ENCODE measurements at places on chromosomes 7 and 10.

DNA sequence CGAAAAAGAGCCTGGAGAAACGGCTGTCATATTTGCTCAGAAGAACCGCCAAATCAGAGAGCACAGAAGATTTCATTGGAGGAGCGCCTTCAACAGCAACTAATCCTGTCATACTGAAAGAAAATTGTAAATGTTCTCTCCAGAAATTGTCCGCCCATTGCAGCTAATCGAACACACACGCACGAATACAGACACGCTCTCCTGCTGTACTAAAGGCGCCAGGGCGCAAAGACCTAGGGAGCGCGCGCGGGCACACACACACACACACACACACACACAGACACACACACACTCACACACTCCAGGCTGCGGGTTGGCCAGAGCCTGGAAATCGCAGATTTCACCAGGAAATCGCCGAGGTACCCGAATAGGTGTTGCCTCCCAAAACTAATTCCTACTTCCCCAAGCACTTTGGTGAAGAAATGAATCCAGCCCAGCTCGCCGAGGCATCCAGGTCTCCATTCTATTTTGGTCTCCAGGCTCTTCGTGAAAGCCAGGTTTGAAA lies at the start of gene CHRM2:
Gene CHRM2 (plus strand): TSS at position 157 of the 505 bp plus-strand sequence. CDS start 146,214 bp downstream, outside the sequence.
- DNase-seq = peak; percentile 61

DNA sequence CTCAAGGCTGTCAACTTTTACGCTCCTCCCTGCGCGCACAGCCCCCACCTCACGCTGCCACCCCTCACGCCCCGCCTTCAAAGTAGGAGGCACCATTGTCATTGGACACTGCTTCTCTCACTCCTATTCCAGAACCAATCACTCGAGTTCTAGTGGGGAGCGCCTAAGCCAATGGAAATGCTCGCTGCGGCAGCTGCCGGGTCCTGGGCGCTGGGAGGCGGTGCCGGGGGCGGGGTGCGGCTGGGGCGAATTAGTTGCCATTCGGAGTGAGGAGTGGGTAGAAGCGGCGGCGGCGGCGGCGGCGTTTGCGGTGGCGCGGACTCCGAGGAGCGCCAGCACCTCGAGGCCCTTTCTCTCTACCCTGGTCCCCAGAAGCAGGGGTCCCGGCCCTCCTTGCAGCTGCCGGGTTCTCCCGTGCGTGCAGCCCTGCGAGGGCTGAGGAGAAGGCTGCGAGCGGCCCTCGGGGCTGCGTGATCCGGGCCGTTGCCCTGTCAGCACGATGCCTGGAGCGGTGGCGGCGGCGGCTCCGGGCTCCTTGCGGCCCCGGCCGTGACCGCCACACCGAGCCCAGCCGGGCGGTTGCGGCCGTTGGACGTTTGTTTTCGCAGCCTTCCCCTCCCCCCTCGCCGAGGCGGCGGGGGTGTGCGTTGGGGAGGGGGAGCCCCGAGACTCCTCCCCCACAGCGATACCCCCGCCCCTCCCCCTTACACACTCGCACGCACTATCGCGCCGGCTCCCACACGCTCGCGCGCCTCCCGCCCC lies at the start of gene GLCCI1:
Gene GLCCI1 (plus strand): TSS at position 253 of the 762 bp plus-strand sequence. CDS start 555 bp downstream, outside the sequence.
- DNase-seq = peak; percentile 98

GRCh38 chr7:139675127-139676125 lies 102.4 kb downstream of the HIPK2 start:
- DNase-seq = peak; percentile 94

GRCh38 chr10:80453842-80454512 lies at the start of gene TSPAN14:
TSPAN14 (plus strand) TSS chr10:80454310; CDS start chr10:80489234, 34,924 bp downstream.
- peak; percentile 81 for DNase-seq

GRCh38 chr7:55265836-55266642 lies 99.1 kb upstream of the LANCL2 start:
- DNase-seq = peak; percentile 21

DNA sequence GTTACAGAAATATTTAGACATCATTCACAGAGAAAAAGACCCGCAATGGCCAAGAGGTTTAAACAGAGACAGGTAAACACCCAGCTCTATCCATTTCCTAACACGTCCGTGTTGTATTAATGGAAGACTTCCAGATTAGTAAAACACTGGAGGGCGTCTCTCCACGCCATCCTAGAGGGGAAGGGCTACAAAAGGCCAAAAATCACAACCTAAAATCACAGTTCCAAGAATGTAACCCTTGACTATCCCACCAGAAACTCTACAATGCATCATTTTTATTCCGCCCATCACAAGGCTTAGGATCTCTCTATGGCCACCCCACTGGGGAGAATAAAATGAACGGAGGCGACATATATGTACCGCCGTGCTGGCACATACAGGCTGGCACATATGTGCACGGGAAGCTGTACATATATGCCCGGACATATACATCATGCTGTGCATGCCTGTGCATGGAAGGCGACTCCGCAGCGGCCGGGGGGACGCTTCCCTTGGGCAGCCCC lies 734 bp downstream of the PCLO start:
- DNase-seq = no peak

GRCh38 chr10:45419676-45420025 lies 45.6 kb downstream of the ALOX5 start:
- DNase-seq = no peak

DNA sequence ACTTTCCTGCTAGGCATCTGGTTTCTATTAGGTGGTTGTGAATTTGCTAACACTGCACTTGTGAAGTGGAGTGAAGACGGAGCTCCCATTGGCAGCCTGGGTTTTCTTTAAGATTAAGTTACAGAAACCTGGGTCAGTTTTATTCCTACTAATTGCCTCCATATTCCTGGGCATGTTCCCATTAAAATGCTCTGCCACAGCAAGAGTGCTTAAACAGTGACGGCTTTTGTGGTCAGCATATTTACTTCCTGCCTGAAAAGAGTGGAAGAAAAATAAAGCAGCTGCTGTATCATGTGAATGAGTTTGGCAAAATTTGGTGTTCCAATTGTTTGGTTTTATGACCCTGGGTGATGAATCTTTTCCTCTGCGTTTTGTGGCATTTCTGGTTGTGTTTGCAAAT lies 96.9 kb upstream of the PLXDC2 start:
- DNase-seq = peak; percentile 82

DNA sequence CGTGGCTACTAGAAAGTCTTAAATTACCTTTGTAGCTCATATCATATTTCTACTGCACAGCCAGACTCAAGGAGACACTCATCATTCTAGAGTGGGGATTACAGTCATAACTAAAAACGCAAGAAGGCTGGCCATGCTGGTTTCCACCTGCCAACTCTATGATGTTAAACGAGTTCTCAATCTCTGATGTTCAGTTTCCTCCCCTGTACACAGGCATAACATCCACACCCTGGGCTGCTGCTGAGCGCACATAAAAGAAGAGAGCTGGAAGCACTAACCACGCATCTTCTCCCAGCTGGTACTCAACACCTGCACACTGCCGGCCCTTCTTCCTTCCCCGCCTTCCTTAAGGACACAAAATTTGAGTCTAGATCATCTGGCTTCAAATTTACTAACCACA lies 60.5 kb downstream of the SORBS1 start:
- DNase-seq = no peak

DNA sequence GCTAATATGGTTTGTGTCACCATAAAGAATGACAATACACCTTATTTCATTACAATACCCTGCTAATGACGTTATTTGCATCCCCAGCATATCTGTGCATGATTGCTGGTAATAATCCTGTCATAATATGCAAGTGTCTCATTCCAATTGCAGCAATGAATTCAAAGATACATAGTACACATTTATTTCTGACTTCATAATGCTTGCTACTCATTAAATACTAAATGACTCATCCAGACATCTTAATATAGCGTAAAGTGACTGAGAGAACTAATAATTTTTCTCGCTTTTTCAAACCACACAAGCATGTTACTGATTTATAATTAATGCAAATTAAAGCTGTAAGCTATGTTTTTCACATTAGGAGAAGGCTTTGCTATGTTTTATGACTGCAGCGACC lies 234.7 kb upstream of the MDFIC start:
- DNase-seq = no peak

GRCh38 chr7:143243614-143244013 lies 19.6 kb upstream of the GSTK1 start:
- DNase-seq = no peak

GRCh38 chr7:129168231-129169021 lies 20.0 kb upstream of the SMO start:
- no peak for DNase-seq

DNA sequence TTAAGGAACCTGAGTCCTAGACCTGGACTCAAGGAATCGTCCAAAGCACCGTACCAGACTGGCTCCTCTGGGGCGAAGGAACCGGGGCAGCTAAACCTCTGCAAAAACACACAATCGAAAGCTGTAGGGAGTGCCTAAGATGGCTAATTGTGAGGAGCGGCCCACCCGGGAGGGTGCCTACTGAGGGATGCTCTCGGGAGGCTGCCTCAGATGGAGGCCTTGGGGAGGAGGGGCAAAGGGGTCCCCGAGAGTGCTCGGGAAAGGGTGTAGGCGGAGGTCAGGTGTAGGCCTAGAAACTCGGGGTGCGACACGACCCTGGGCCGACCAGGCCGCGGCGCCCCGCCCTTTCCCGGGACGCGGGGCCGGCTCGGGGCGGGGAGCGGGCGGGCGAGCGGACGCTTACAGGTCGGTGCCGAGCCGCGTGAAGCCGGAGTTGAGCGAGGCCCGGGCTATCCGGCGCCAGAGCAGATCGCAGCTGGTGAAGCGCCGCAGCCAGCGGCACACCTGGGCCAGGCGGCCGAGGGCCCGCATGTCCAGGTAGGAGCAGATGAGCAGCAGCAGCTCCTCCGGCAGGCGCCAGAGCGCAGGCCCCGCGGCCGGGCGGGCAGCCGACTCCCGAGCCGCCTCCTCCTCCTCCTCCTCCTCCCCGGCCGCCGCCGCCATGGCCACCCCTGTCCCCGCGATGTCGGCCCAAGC lies 844 bp downstream of the FBXW4 start:
- DNase-seq = peak; percentile 55

- no peak for DNase-seq
Observed at GRCh38 chr10:100571084-100571856, 35.5 kb downstream of the HIF1AN start.

GRCh38 chr7:112283382-112283910 lies 77.0 kb downstream of the ZNF277 start:
- no peak for DNase-seq

DNA sequence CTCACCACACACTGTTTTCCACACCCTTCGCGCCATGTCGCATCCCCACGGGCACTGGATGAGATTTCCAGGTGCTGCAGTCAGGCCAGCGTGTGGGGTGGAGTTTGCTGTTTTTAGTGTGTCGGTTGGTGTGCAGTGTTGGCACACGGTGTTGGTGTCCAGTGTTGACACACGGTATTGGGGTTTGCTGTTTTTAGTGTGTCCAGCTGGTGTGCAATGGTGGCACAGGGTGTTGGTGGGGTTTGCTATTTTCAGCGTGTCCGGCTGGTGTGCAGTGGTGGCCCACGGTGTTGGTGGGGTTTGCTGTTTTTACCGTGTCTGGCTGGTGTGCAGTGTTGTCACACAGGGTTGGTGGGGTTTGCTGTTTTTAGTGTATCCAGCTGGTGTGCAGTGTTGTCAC lies 20.1 kb upstream of the PRKAR1B start:
- no peak for DNase-seq

DNA sequence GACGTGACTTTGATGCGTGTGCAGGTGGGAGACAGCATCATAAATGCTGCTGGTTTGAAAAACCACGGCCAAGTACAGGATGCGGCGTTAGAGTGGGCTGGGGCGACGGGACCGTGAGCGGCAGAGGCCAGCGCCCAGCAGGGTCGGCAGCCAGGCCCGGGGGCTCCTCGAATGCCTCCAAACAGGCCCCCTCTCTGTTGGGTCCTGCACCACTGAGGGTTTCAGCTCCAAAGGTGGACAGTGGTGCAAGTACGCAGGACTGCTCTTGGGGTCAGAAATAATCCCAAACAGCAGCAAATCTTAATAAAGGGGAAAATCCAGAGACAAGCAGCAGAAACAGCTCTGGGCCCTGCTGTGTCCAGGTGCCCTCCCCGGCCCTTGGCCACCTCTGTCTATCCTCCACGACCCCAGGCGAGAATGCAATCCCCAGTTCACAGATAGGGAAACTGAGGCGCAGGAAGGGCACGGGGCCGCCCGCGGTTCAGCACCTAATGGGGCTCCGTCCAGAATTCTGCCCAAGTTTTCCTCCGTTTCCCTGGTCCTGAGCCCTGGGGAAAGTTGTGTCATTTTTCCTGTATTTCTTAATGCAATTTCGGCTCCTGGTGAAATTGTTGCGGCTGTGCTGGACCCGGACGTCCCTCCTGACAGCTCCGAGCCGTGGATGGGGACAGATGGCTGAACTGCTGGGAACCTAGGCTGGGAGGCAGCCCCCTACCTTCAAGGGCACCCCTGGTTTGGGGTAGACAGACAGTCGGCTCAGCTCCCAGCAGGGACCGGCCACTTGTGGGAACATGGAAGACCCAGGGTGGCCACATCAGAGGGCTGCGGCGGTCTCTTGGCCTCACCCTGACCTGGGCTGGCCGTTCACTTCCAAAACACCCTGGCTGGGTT lies 97.4 kb downstream of the FOXL3 start:
- DNase-seq = no peak

DNA sequence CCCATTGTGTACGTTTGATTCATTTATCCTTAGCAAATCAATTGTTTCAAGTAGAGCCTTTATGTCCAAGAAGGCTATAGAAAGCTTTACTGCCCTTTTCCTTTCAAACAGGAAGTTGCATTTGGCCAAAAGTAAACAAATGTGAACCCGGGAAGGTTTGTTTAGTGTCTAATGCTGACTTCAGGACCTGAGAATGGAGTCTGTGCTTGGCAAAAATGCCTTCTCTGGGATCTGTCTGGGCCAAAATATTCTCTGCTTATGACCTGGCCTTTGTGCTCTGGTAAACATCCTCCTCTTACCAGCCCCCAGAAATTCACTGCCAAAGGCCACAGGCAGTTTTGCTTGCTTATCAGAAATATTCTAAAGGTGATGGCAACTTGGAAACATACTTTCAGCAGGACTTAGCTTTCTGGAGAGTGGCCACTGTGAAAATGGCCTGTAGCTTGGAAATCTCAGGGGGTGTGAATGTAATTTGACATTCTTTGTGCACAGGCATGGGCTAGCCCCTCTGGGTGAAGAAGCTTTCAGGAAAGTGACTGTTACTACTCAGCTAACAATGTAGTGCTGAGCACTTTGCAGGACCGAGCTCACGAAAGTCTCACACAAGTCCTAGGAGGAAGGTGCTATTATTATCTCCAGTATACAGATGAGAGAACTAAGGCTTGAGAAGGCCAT lies 199.5 kb downstream of the PTEN start:
- peak; percentile 67 for DNase-seq

- DNase-seq = no peak
Observed at GRCh38 chr10:42952931-42953683, 123.8 kb upstream of the RET start.

DNA sequence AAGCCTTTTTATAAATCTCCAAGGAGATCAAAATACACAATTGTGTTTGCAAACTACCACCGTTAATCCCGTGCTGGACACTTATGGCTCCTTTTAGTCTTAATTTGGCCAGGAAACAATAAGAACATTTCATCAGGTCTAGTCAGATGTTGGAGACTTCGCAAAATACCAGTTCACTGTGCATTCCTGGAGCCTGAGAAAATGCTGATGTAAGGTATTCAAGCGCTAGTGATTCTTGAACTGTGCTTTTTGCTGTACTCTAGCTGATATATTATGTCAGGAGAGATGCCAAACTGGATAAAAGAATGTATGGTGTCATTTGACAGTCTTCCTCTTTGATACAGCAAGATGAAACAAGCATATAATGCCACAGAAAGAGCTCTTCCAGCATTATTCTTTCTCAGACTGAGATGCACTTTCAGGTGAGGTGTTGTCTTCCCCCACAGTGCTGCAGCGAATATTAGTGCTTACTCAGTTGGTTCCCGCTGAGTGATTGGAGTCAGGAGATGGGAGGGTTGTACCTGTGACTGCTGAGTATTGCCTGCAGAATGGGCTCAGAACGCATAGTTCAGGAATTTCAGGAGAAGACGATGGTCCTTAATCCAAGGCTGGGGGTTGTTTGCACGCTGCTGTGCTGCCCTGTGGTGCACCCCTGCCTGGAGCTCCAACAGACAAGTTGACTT lies 59.2 kb downstream of the OGDH start:
- DNase-seq = peak; percentile 97

Measured in choroid plexus epithelial cell (primary cell).